ENCODE measurements at places on chromosomes 5 and 9. TPM values are rescaled to one million over a fixed set of nuclear protein-coding genes. Genes with fewer than 3 reads are reported as not detected.

DNA sequence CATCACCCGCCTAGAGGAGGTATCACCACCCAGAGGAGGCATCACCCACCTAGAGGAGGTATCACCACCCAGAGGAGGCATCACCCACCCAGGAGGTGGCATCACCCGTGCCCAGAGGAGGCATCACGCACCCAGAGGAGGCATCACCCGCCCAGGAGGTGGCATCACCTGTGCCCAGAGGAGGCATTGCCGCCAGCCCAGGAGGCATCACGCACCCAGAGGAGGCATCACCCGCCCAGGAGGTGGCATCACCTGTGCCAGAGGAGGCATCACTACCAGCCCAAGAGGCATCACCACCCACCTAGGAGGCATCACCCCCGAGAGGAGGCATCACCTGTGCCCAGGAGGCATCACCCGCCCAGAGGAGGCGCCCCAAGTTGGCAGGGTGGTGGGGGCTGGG, 2.6 kb downstream of the NOTCH1 start:
- no peaks in the 10 kb centered on the region for H3K36me3 ChIP-seq
- H3K4me1 ChIP-seq = peaks cover 57% of the 10 kb centered on the region
- no peak overlapping the region for H3K4me3 ChIP-seq
- H3K27me3 ChIP-seq = no peaks in the 10 kb centered on the region
- peak overlapping the region; percentile 48 for H3K27ac ChIP-seq

GRCh38 chr5:556909-557441, 32.7 kb upstream of the SLC9A3 start:
- H3K27me3 ChIP-seq = no peaks in the 10 kb centered on the region
- H3K4me1 ChIP-seq = no peaks in the 10 kb centered on the region
- no peak overlapping the region for H3K4me3 ChIP-seq
- H3K27ac ChIP-seq = no peak overlapping the region

- H3K4me3 ChIP-seq = no peak overlapping the region
- H3K27me3 ChIP-seq = no peaks in the 10 kb centered on the region
- peaks cover 13% of the 10 kb centered on the region for H3K4me1 ChIP-seq
- H3K36me3 ChIP-seq = no peaks in the 10 kb centered on the region
- DNase-seq = peak; percentile 71
- peak overlapping the region; percentile 79 for H3K27ac ChIP-seq
Measured at GRCh38 chr9:128192601-128193371, 1.4 kb upstream of the CIZ1 start.

DNA sequence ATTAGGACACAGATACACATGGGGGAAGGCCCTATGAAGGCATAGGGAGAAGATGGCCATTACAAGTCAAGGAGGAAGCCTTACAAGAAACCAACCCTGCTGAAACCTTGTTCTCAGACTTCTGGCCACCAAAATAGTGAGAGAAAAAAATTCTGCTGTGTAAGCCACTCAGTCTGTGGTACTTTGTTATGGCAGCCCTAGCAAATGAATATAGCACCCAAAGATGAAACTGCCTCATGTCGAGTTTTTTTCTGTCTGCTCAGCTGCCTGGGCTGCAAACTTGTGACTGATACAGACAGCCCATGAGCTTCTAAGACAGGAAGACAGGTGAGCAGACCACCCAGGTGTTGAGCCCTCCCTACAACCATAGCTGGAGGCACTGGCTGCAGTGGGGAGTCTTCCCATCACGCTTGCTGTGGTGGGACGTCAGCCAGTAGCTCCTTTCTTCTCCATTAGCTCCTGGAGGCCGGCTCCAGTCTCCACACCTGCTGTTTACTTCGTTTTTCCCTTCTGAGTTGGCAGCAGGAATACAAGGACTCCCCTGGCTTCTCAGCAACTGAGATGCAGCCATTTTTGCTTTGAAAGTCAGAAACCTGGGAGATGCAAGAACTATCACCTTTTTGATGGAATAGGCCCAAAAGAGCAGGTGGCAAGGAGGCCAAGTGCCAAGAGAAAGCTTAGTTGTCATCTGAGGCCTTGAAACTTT, 164.9 kb downstream of the SEMA6A start:
- no peak overlapping the region for H3K4me3 ChIP-seq
- H3K4me1 ChIP-seq = no peaks in the 10 kb centered on the region
- H3K27ac ChIP-seq = no peak overlapping the region

DNA sequence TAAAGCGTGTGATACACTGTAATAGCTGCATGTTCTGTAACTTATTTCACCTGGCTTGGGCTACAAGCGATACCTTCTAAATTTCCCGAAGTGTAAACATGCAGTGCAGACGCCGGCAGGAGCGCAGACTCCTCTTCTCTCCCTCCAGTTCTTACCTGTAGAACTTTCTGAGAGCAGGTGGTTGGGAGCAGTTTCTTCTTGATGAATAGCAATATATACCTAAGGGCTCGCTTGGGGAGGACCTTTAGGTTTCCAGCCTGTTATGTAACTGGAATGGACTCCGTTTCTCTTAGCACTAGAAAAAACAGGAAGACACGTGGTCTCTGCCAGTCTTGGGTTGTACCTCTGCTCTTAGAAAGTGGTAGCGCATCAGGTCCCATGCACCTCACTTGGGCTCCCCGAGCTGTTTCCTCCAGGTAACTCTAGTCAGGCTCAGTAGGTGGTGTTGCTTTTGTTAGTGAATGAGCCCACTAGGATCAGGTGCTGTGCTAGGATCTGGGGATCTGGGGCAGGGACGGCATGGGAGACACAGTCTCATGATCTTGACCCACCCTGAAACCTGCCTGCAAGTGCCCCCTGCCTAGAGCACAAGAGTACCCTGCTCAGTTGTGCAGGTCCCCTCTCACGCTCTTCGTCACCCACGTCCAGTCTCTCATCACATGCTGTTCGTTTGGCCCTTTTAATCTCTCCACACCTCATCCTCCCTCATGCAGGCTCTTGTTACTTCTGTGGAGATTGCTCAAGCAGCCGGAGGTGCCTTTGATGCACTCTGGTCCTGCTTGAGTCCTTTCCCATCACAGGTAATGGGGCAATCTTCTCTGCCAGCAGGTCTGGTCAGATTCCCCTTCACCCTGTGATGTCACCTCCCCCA, 2.8 kb downstream of the TENT4A start:
- H3K36me3 ChIP-seq = no peaks in the 10 kb centered on the region
- no peaks in the 10 kb centered on the region for H3K27me3 ChIP-seq
- H3K4me3 ChIP-seq = peak overlapping the region; percentile 71
- peak overlapping the region; percentile 28 for H3K27ac ChIP-seq

DNA sequence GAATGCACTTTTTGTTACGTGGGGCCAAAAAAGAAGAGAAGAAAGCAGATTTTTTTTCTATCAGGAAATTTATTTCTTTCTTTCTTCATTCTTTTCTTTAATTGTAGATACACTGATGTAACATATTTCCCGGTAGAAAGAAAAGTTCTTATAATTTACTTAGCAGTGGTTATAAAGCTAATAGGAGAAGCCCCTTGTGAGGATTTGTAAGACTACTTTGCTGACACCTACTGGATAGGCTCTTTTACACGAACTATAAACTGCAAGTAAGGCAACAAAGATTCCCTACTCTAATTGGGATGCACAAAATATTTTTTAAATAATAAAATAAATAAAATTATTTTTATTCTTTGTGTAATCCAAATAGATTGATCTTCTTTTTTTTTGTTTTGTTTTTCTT, 284.4 kb downstream of the DNAH5 start:
- DNase-seq = no peak
- H3K4me3 ChIP-seq = no peak overlapping the region
- no peaks in the 10 kb centered on the region for H3K4me1 ChIP-seq
- no peaks in the 10 kb centered on the region for H3K27me3 ChIP-seq

- H3K27ac ChIP-seq = no peak overlapping the region
- no peaks in the 10 kb centered on the region for H3K36me3 ChIP-seq
- DNase-seq = no peak
Measured at GRCh38 chr9:254516-254915, 39.9 kb downstream of the DOCK8 start.

DNA sequence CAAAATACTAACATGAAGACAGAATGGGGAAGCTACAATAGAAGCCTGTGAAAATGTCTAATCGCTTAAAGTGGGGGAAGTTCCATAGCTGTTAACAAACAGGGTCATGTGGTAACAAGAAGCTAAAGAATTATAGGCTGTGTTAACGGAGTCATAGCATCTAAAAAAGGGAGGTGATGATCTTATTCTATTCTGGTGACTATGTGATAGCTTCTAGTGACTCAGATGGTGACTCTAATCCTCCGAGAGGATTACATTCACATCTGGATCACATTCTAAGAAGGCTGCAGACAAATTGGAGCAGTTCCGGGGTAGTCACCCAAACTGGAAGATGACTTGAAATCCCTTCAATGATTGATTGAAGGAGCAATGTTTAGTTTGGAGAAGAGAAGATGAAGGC, 142.1 kb downstream of the LIFR start:
- H3K36me3 ChIP-seq = no peaks in the 10 kb centered on the region
- DNase-seq = no peak
- H3K27me3 ChIP-seq = peaks cover 2% of the 10 kb centered on the region
- H3K4me1 ChIP-seq = no peaks in the 10 kb centered on the region
- H3K4me3 ChIP-seq = no peak overlapping the region
- H3K27ac ChIP-seq = no peak overlapping the region

DNA sequence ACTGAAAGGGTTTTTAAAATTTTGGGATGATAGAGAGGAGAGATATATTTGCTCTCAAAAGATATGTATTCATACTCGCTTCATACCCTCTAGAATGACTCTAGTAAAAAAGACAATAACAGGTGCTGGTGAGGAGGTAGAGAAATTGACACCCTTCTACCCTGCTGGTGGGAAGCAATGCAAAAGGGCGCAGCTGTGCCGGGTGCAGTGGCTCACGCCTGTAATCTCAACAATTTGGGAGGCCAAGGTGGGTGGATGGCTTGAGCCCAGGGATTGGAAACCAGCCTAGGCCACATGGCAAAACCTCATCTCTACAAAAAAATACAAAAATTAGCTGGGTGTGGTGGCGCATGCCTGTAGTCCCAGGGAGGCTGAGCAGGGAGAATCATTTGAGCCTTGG, 33.9 kb upstream of the NXNL2 start:
- H3K27me3 ChIP-seq = no peaks in the 10 kb centered on the region
- DNase-seq = no peak
- no peaks in the 10 kb centered on the region for H3K36me3 ChIP-seq
- no peak overlapping the region for H3K4me3 ChIP-seq
- no peak overlapping the region for H3K27ac ChIP-seq
- no peaks in the 10 kb centered on the region for H3K4me1 ChIP-seq

- DNase-seq = no peak
- H3K36me3 ChIP-seq = no peaks in the 10 kb centered on the region
- no peak overlapping the region for H3K4me3 ChIP-seq
- H3K27ac ChIP-seq = no peak overlapping the region
- no peaks in the 10 kb centered on the region for H3K27me3 ChIP-seq
- no peaks in the 10 kb centered on the region for H3K4me1 ChIP-seq
Measured at GRCh38 chr9:12718482-12719026, 25.4 kb downstream of the TYRP1 start.

DNA sequence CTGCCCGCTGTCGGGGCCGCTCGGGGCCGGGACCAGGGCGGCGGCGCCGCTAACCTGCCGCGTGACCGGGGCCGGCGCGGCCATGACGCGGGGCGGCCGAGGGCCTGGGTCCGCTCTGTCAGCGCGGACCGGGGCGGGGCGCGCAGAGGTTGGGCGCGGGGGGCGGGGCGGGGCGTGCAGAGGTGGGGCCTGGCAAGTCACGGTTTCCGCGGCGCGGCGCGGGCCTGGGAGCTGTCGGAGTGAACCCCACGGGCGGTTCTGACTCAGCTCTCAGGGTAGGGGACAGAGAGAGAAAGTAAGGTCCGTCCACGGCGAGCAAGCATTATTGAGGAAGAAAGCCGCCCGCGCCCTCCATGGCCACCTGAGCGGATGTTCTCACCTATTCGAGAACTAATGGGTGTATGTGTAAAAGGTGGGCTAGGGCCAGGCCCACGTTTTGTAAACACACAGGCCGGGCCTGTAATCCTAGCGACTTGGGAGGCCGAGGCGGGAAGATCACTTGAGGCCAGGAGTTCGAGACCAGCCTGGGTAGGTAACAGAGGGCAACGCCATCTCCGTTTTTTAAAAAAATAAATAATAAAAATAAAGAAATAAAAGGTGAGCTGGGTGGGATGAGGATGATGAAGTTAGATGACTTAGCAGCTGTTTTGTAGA, at the start of gene PRXL2C:
PRXL2C (minus strand) TSS at position 120 of the 654 bp plus-strand sequence; CDS start at position 84, 36 bp downstream.
- H3K4me3 ChIP-seq = peak within 1 kb of the TSS; percentile 78
- peaks cover 3% of the 10 kb centered on the region for H3K4me1 ChIP-seq
- peak within 1 kb of the TSS; percentile 88 for H3K27ac ChIP-seq
- peak; percentile 82 for DNase-seq
- H3K27me3 ChIP-seq = no peaks in the 10 kb centered on the region

DNA sequence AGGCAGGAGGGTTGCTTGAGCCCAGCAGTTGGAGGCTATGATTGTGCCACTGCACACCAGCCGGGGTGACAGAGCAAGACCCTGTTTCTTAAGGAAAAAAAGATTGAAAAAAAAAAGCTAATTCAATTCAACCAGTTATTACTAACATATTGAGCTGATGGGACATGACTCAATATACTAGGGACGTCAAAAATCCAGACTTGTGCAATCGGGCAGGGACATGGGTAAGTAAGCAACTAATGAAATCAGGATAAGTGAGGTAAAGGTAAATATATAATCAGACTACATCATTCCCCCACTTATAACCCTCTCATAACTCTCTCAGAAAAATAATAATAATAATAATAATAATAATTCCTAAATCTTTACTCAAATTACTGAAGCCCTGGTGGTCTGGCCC, 975 bp upstream of the HAVCR1 start:
- no peak overlapping the region for H3K27ac ChIP-seq
- no peaks in the 10 kb centered on the region for H3K4me1 ChIP-seq
- no peaks in the 10 kb centered on the region for H3K27me3 ChIP-seq

- no peak overlapping the region for H3K4me3 ChIP-seq
- H3K27me3 ChIP-seq = no peaks in the 10 kb centered on the region
- H3K27ac ChIP-seq = no peak overlapping the region
- no peak for DNase-seq
- H3K4me1 ChIP-seq = peaks cover 3% of the 10 kb centered on the region
Measured at GRCh38 chr5:9419794-9420193, 126.1 kb downstream of the SEMA5A start.

- H3K36me3 ChIP-seq = no peaks in the 10 kb centered on the region
- DNase-seq = no peak
- H3K4me1 ChIP-seq = no peaks in the 10 kb centered on the region
- no peak overlapping the region for H3K27ac ChIP-seq
Measured at GRCh38 chr5:178074266-178074952, 38.9 kb upstream of the N4BP3 start.

DNA sequence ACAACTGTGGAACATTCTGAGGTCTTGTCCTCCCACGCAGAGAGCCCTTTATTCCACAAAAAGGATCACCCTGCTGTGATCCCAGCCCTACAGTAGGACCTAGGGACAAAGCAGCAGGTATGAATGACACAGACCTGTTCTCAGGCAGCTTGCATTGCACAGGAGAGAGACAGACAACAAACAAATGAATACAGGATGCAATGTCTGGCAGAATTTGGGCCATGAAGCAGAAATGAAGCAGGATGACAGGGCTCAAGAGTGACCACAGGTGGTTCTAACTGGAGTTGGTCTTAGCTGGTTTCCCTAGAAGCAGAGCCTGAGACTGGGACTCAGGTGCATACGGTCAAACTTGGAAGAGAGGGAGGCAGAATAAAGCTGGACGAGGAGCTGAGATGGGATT, 388.8 kb downstream of the CDK5RAP2 start:
- H3K4me3 ChIP-seq = no peak overlapping the region
- no peaks in the 10 kb centered on the region for H3K27me3 ChIP-seq
- no peaks in the 10 kb centered on the region for H3K4me1 ChIP-seq
- H3K27ac ChIP-seq = no peak overlapping the region
- no peaks in the 10 kb centered on the region for H3K36me3 ChIP-seq

- no peak overlapping the region for H3K4me3 ChIP-seq
- H3K27ac ChIP-seq = no peak overlapping the region
- no peaks in the 10 kb centered on the region for H3K27me3 ChIP-seq
- H3K36me3 ChIP-seq = no peaks in the 10 kb centered on the region
- DNase-seq = no peak
Measured at GRCh38 chr5:148986636-148987035, 76.2 kb downstream of the SH3TC2 start.

SREK1IP1 gene
- polyA plus RNA-seq = 2.9 TPM
